Caco-2 (cell line): ENCODE measurements at places on chromosomes 12 and 14. TPM values are rescaled to one million over a fixed set of nuclear protein-coding genes. Genes with fewer than 3 reads are reported as not detected.

Gene KRT71
- 1.2 and 1.5 TPM in 2 replicates for total RNA-seq

Gene FGFR1OP2
- 77.9 and 86.9 TPM in 2 replicates for total RNA-seq

DNA sequence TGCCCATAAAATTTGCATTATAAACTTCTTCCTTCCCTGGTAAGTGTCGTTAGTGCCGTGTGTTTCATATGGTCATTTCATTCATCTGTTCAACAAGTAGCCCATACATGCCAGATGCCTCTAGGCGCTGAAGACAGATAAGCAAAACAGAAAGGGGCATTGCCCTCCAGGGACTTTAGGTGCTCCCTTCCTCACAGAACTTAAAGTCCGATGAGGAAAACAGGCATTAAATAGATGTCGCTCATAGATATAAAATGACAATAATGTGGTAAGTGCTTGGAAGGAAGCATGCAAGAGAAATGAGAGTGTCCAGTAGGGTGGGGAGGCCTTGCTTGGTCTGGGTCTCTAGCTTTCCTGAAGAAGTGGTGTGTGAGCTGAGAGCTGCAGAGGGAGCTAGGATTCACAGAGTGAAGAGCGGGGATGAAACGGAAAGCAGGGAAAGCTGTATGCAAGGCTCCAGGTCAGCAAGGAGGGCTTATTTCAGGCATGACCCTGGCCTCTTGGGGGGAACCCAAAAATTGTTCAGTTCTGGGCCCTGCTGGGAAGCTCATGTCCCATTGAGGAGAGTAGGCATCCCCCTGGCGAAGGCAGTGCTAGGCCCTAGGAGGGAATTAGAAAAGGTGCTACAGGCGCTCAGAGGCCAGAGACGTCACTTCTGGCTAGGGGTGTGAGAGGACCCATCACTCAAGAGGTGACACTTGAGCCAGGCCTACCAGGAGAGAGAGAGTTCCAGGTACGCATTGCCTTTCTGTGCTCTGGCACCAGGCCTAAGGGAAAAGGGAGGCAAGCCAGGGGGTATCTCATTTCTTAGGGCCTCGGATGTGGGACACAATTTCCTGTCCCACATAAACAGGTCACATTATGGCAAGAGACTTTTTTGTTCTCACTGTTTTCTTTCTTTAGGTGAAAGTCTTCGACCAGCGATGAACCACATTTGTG is 11.9 kb downstream of the UBE3B start:
- H3K27me3 ChIP-seq, result no peaks in the 10 kb centered on the region
- no peak for DNase-seq
- H3K36me3 ChIP-seq, result no peaks in the 10 kb centered on the region; the same call in 1 of the 2 replicates
- no peak overlapping the region for H3K27ac ChIP-seq
- H3K4me1 ChIP-seq, result no peaks in the 10 kb centered on the region
- H3K4me3 ChIP-seq, result no peak overlapping the region

DNA sequence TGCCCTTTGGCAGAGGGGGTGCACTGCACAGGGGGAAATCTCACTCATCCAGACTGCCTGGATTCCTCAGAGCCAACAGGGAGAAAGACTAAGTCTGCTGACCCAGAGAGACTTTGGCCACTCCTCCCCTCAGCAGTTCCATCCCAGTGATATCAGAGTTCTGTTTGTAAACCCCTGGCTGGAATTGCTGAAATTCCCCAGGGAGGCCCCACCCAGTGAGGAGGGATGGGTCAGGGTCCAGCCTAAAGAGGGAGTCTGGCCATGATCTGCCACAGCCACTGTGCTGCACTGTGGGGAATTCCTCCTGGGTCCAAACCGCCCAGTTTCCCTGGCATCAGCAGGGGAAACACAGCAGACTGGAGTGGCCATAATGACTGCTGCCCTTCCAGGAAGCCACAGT is 54.9 kb upstream of the USP15 start:
- peak overlapping the region; percentile 82 for H3K27ac ChIP-seq
- no peaks in the 10 kb centered on the region for H3K36me3 ChIP-seq
- DNase-seq, result peak; percentile 86
- H3K4me3 ChIP-seq, result no peak overlapping the region

- no peak overlapping the region for H3K4me3 ChIP-seq
- H3K4me1 ChIP-seq, result peaks cover 8% of the 10 kb centered on the region
- no peak for DNase-seq
- no peaks in the 10 kb centered on the region for H3K36me3 ChIP-seq
Measured at GRCh38 chr12:90226211-90226610, 517.6 kb upstream of the ATP2B1 start.

DNA sequence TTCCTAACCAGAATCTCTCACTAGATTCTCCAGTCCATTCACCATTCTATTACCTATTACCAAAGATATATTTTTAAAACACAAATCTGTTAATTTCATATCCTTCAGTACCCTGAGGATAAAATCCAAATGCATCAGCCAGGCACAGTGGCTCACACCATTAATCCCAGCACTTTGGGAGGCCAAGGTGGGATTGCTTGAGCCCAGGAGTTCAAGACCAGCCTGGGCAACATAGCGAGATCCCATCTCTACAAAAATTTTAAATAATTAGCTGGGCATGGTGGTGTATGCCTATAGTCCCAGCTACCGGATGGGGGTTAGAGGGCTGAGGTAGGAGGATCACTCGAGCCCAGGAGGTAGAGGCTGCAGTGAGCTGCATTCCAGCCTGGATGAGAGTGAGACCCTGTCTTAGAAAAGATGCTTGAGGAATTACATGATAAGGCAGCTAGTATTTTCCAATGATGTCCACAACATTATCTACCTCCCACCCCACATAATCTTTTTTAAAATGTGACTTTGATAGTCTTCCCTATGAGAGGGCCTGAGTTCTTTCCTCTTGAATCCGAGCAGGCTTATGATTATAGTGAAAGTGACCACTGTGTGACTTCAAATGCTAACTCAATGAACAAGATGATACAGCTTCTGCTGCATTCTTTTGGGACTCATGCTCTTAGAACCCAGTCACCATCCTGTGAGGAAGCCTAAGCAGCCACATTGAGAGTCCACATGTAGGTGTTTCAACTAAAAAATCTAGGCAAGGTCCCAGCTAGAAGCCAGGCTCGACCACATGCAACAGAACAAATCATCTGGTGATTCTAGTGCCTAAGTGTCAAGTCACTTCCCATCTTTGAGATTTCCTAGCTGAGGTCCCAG is 18.0 kb downstream of the HECTD1 start:
- no peak overlapping the region for H3K4me3 ChIP-seq
- H3K27ac ChIP-seq, result no peak overlapping the region
- H3K36me3 ChIP-seq, result no peaks in the 10 kb centered on the region; the same call in 1 of the 2 replicates
- H3K27me3 ChIP-seq, result no peaks in the 10 kb centered on the region
- DNase-seq, result no peak

DNA sequence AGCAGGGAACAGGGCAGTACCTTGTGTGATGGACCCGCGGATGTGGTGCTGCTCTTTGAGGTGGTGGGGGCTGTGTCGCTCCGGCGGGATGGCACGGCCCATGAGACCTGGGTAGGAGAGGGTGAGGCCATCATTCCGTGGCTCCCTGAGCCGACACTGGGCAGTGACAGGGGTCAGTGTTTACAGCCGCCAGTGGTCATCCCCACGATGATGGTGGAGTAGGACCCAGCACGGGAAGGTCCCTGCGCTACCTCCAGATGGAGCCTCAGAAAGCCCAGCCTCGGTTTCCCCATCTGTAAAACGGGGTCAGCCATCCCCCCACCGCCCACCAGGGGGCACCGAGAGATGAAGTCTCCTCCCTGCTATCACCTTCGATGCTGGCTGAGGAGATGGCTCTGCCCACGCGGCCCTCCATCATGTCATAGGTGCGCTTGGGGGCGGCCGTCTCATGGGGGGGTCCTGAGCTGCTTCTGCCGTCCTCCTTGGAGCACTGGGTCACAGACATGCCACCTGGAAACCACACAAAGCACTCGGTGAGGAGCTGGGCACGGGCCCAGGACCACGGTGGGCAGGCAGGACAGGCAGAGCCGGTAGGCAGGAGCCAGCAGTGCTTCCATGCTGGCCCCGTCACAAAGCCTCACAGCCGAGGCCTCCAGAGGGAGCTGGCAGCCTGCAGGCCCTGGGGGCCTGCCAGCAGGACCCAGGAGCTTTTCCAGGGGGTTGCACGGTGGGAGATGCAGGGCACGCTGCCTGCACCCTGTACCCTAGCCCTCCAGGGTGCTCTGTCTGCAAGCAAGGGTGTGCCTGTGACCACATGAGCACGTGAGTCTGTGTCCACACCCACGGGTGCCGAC is 53.1 kb downstream of the RFLNA start:
- no peak overlapping the region for H3K27ac ChIP-seq
- peak; percentile 29 for DNase-seq
- no peaks in the 10 kb centered on the region; the same call in 1 of the 2 replicates for H3K4me1 ChIP-seq
- peaks cover 3% of the 10 kb centered on the region for H3K36me3 ChIP-seq
- H3K4me3 ChIP-seq, result no peak overlapping the region

DNA sequence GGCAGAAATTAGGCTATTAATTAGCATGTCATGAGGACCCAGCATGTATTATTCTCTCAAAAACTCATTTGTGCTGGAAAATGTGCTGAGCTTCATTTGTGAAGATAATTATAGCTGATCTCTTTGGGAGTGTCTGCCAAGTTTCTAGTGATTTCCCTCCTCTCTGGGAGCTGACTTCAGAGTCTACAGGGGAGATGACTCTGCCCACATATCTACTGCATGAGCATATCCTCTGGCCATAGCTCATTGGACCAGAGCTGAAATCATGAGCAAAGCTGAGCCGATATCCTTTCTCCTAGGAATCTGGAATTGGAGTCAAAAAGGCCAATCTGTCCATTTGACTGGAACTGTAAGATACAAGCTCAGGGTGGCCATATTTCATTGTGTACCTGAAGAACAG is 5.9 kb downstream of the CCDC198 start:
- H3K4me1 ChIP-seq, result peaks cover under 1% of the 10 kb centered on the region; the same call in 1 of the 2 replicates
- H3K36me3 ChIP-seq, result no peaks in the 10 kb centered on the region
- no peak for DNase-seq
- H3K27ac ChIP-seq, result no peak overlapping the region
- H3K4me3 ChIP-seq, result no peak overlapping the region

DNA sequence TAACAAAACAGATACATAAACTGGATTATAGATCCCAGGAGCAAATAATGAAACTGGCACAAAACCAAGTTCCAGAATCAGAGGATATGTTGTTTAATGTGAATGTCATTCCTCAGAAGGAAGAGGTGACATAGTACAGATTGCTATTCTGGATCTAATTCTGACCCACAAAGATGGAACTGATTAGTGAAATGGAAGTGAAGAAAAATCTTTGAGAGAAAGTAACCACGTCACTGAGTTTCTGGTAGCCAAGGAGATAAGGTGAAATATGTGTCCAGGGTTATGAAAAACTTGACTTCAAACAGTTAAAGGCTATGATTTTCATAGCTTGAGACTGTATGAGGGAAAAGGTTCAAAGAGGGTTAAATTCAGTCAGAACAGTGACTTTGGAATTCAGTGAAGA is 8.3 kb downstream of the OR10AD1 start:
- no peak for DNase-seq
- H3K4me3 ChIP-seq, result no peak overlapping the region
- H3K27ac ChIP-seq, result peak overlapping the region; percentile 6
- no peaks in the 10 kb centered on the region for H3K27me3 ChIP-seq
- no peaks in the 10 kb centered on the region for H3K36me3 ChIP-seq
- peaks cover 67% of the 10 kb centered on the region for H3K4me1 ChIP-seq

- H3K36me3 ChIP-seq, result no peaks in the 10 kb centered on the region
- H3K27me3 ChIP-seq, result no peaks in the 10 kb centered on the region
- no peak overlapping the region for H3K4me3 ChIP-seq
- no peak for DNase-seq
Measured at GRCh38 chr14:46368275-46368674, 283.3 kb downstream of the RPL10L start.

DNA sequence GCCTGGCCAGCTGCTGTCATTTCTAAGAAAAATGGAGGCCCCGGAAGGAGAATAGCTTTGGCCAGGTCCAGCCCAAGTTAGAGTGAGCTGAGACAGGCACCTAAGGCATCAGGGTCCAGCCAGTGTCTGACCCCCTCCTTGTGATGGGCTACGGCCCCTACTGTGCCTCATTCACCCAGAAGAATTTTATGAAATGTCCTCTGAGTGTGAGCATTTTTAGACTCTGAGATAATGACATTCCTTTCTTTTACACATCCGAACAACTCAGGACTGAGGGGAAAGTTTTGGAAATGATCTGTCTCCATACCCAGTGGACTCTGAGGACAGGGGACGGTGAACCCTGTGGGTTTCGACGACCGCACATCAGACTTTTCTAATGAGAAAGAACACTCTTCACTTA is 50.4 kb downstream of the SLC24A4 start:
- H3K4me1 ChIP-seq, result no peaks in the 10 kb centered on the region
- H3K27ac ChIP-seq, result no peak overlapping the region
- DNase-seq, result no peak
- H3K4me3 ChIP-seq, result no peak overlapping the region
- H3K27me3 ChIP-seq, result no peaks in the 10 kb centered on the region; the same call in 1 of the 2 replicates

- no peaks in the 10 kb centered on the region for H3K36me3 ChIP-seq
- no peak overlapping the region for H3K4me3 ChIP-seq
- no peak for DNase-seq
- no peak overlapping the region for H3K27ac ChIP-seq
- no peaks in the 10 kb centered on the region for H3K27me3 ChIP-seq
Measured at GRCh38 chr14:60639674-60640073, 9.6 kb downstream of the SIX1 start.

DNA sequence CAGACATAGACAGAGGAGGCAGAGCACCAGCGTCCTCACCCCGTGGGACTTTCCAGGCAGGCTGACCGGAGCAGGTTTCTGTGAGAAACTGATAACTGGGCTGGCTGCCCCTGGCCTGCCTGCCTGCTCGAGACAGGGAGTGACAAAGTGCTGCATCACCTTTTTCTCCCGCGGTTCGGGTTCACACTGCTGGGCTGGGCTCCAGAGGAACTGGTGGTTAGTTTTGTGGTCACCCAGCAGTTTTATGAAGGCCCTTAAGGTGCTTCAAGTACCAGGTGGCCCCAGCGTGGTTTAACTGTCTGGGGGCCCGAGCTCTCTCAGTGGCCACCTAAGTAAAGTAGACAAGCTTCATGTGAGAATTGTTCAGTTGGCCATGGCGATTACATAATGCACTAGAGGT is 1073.6 kb downstream of the BCL11B start:
- no peaks in the 10 kb centered on the region for H3K27me3 ChIP-seq
- H3K4me3 ChIP-seq, result no peak overlapping the region
- no peak for DNase-seq
- H3K36me3 ChIP-seq, result no peaks in the 10 kb centered on the region
- no peak overlapping the region for H3K27ac ChIP-seq
